ENCODE measurements at places on chromosomes 3 and 15.

GRCh38 chr3:8239718-8240695, 261.6 kb upstream of the LMCD1 start:
- DNase-seq = no peak

- DNase-seq = no peak
Observed at GRCh38 chr3:170560296-170560695, 25.6 kb downstream of the SLC7A14 start.

GRCh38 chr3:63970631-63971475, 52.4 kb downstream of the PSMD6 start:
- no peak for DNase-seq

- no peak for DNase-seq
Observed at GRCh38 chr3:106619-107018, 89.9 kb upstream of the CHL1 start.

GRCh38 chr3:50147016-50147415, 8.1 kb upstream of the SEMA3F start:
- no peak for DNase-seq

DNA sequence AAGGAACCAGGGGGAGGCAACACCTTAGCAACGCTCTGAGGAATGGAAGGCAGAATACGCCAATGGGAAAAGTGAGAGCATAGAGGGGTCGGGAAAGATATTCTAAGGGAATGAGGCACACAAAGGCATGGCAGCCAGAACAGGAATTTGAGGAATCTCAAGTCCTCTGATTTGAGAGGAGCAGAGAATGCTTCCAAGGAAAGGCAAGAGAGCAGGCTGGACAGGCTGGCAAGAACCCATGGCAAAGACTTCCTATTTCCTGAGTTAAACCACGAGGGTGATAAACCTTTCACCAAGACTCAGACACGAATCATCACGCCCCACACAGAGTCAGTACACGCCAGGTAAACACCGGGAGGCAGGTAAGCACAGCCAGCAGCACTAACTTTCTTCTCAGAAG, 109.8 kb downstream of the IGF2BP2 start:
- no peak for DNase-seq

GRCh38 chr3:159146392-159146791, 344.5 kb downstream of the MFSD1 start:
- no peak for DNase-seq

- DNase-seq = peak; percentile 82
Observed at GRCh38 chr15:34436956-34437442, 609 bp downstream of the GOLGA8A start.

DNA sequence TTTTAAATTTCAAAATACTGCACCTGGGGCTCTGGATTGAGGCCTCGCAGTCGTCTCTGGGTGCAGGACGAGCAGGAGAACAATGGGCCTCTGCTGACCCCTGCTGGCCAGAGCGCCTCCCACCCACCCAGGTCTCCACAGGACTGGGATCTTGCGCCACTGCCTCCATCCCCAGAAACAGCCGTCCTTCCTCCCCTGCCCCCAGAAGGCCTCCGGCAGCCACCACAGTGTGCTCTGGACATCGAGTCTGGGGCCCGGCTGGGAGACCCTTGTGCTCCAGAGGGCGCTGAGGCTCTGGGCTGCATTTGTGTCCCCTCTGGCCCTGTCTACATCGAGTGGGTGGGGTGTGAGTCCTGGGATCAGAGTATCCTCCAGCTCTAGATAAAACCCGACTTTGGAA, 6.7 kb upstream of the ACSBG1 start:
- peak; percentile 95 for DNase-seq

GRCh38 chr15:90340345-90340744, 11.7 kb upstream of the ZNF774 start:
- no peak for DNase-seq

- DNase-seq = no peak
Observed at GRCh38 chr3:188049606-188050530, 104.1 kb upstream of the LPP start.

DNA sequence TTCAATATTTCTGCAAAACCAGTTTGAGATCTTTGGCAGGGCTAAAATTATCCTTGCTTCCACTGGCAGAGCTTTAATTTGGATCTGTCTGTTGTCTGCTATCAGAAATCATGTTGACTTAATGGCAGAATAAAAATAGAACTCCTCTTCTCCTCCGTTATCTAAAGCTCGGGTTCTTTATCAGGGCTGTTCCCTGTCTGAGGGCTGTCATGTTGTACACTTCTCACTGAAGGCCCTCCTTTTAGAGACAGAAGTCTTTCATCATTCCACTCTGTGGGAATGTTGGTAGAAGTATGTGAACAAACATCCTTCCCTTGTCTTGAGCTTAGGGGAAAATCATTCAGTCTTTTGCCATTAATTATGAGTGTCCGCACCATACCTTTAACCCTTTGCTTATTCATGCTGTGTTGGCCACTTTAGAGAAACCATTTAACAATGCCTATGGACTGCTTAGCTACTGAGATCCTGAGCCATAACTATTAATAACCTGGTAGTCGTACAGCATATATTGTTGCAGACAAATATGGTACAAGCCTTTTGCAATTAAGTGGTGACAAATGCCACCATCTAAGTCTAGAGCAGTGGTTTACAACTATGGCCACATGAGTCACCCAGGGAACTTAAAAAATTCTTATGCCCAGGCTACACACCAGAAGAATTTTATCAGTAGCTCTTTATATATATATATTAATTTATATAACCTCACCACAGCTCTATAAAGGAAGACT, 226.0 kb upstream of the TPM1 start:
- DNase-seq = no peak

DNA sequence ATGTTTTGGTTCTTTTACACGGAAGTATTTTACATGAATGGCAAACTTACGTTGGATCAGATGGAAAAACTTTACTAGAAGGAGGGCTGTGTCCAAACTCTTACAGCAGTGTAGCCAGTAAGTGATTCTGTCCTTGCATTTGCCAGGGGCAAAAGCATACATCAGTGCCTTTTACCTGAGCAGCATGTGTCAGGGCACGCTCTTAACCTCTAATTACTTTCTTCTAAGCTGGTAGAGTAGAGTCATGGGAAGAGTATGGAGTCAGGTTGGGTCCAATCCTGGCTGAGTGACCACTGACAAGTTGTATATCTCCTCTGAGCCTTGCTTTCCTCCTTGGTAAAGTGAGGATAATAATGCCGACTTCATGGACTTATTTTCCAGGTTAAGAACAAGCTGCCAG, 47.1 kb downstream of the RYR3 start:
- no peak for DNase-seq

GRCh38 chr15:69595009-69595791, 142.6 kb downstream of the RPLP1 start:
- peak; percentile 53 for DNase-seq

GRCh38 chr3:13569641-13570390, 20.9 kb downstream of the FBLN2 start:
- no peak for DNase-seq

- DNase-seq = no peak
Observed at GRCh38 chr3:50202353-50203112, 2.5 kb upstream of the SLC38A3 start.

- DNase-seq = no peak
Observed at GRCh38 chr3:188584958-188585689, 431.2 kb downstream of the LPP start.

DNA sequence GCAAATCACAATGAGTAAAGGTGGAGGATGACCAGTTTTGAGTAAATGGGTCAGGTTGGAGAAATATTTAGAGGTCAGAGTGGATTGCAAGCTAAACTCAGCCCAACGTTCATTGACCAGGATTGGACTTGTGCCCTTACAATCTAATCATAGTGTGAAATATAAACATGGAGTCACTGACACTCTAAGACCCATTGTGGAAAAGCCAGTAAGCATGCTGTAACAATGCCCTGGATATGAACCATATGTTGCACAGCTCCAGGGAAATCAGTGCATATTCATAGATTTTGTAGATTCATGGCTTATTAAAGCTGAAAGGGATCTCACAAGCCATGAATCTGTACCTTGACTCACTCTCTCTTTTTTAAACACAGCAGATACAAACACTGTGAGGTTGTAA, 660.2 kb upstream of the LMCD1 start:
- no peak for DNase-seq
